EH (cell line): ENCODE measurements at places on chromosomes 12 and 14.
A peak's percentile ranks its signal among the peaks of the same experiment; 100 is the strongest.

- DNase-seq = peak; percentile 14
Measured at GRCh38 chr12:26744697-26745440, 88.1 kb downstream of the ITPR2 start.

DNA sequence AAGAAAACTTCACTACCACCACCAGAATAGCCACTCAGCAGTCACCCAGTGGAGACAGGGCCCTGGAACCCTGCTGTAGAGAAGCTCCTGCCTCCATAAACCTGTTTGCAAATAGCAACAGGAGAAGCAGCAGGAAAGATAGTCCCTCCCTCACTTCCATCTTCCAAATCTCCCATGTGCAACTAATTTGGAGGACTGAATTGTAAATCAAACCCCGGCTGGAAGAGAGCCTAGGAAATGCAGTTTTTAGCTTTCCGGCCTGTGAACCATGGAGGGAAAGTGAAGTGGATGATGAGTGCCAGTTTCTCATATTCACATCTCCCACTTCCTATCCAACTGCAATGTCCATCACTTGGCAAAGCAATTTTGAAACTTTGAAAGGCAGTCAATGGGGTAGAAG, 167.2 kb upstream of the FRMD6 start:
- no peak for DNase-seq

- peak; percentile 33 for DNase-seq
Measured at GRCh38 chr14:86654558-86655184, 1124.7 kb downstream of the FLRT2 start.

DNA sequence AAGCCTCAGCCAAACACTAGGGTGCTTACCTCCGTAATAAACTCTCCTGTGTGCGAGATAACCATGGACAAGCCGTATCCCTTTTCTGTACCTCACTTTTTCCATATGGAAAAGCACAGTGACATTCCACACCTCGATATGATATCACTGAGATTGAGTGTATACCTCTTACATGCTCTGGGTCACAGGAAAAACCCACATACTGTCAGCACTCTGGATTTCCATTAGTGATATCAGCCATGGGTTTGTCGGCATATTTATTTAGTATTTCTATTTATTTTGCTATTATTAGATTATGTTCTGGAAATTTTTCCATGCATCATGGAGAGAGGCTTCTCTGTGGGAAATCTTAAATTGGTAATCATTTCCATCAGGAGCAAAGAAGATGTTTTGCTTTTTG, 28.0 kb upstream of the DAAM1 start:
- DNase-seq = no peak

DNA sequence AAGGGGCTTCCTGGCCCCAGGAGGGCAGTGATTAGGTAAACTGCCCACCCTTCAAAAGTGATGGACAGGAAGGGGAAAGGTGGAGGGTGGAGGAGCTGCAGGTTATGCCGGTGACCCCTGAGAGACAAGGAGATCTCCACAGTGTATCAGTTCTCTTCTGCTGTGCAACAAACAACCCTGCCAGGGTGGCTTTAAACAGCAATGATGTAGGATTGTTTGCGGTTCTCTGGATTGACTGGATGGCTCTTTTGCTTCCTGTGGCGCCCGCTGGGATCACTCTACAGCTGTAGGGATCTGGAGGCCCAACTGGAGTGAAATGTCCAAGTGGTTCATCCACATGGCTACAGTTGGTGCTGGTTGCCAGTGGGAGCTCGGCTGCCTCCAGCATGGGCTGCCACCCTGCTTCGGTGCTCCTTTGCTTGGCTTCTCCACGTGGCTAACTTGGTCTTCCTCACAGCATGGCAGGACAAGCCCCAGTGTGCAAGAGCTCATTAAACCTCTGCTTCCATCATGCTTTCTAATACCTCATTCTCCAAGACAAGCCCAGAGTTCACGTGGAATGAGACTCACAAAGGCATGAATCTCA, 8.6 kb upstream of the ANKRD9 start:
- no peak for DNase-seq

DNA sequence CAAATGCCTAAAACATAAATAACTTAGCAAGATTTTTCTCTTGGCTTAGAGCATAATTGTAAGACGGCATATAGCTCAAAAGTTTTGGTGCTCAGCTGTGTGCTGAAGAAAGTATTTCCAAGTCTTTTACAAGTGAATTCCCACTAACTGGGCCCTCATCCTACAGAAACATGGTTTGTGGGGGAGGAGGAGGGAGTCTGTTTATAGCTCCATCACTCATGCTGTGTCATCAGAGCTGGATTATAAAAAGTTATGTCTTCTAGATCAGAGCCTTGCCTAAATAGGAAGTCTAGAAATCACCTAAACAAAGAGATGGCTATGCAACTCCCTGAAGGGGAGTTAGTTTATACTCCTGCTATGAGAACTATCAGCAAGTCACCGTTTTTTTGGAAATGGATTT, 65.9 kb upstream of the OTOGL start:
- peak; percentile 91 for DNase-seq

GRCh38 chr12:91033251-91033650, 24.6 kb downstream of the KERA start:
- DNase-seq = no peak

DNA sequence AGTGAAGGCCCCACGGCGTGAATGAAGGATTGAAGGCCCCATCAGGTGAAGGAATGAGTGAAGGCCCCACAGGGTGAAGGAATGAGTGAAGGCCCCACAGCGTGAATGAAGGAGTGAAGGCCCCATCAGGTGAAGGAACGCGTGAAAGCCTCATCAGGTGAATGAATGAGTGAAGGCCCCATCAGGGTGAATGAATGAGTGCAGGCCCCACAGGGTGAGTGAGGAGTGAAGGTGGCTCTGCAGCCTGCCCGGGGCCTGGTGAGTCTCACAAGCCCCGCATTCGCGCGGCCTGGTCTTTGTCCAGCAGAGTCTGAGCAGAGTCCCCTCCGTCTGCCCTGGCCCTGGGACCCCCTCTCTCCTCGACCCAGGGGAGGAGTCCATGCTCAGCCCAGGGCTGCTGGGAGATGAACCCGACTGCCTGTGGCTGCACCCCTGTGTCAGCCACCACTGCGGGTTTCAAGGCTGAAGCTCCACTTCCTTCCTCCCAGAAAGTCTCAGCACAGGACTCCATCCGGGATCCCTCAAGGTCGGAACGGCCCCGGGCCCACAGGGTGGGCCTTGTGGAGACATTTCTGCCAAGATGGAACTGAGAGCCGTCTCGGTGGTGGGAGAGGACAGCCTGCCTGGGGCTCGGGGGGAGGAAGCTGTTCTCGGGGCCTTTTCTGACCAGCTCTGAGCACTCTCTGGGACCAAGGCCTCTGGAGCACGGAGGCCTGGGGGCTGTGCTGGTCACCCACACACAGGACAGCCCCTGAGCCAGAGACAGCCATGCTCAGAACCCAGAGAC, 37.4 kb upstream of the TMEM179 start:
- DNase-seq = no peak

DNA sequence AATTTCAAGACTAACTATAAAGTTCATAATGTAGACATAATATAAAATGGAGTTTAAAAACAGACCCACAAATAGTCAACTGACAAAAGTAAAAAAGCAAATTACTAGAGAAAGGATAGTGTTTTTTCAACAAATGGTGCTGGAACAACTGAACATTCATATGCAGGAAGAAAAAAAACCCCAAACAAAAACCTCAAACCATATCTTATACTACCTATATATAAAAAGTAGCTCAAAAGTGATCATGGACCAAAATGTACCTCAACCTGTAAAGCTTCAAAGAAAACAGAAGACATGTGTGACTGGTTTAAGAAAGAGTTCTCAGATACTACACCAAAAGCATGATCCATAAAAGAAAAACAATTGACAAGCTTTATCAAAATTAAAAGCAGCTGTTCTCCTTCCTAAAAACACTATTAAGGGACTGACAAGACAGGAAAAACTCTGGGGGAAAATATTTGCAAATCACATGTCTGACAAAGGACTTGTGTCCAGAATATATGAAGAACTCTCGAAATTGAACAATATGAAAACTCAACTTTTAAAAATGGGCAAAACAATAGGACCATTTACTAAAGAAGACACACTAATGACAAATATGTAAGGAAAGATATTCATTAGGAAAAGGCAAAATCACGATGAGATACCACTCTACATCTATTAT, 22.7 kb upstream of the ARID4A start:
- no peak for DNase-seq

DNA sequence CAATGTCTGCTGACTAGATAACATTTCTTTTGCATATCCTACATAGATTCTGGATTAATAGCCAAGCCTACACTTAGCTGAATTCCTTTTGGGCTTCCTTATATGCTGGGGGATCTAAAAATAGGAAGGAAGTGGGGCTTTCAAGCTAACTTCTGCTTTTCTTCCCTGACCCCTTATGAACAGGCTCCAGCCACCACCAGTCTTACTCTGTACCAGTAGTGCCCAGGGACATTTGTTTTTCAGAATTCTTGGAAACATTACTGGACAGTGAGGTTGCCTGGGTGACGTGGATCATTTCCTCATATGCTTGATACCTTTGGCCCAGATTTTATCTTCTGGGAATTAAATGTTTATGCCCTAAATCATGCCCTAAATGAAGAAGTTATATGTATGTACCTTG, 55.9 kb upstream of the SRRM4 start:
- DNase-seq = no peak

DNA sequence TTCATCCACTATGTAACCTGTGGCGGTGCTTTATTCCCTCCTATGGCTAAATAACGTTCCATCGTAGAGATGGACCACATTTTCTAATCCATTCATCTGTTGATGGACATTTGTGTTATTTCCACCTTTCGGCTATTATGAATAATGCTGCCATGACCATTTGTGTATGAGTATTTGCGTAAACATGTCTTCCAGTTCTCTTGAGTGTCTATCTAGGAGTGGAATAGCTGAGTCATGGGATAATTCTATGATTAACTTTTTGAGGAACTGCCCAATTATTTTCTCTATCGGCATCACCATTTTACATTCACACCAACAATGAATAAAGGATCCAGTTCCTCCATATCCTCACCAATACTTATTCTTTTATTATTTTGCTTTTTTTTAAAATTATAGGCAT, 261.9 kb upstream of the SFSWAP start:
- no peak for DNase-seq

GRCh38 chr12:43151441-43151981, 400.5 kb downstream of the ADAMTS20 start:
- peak; percentile 74 for DNase-seq

DNA sequence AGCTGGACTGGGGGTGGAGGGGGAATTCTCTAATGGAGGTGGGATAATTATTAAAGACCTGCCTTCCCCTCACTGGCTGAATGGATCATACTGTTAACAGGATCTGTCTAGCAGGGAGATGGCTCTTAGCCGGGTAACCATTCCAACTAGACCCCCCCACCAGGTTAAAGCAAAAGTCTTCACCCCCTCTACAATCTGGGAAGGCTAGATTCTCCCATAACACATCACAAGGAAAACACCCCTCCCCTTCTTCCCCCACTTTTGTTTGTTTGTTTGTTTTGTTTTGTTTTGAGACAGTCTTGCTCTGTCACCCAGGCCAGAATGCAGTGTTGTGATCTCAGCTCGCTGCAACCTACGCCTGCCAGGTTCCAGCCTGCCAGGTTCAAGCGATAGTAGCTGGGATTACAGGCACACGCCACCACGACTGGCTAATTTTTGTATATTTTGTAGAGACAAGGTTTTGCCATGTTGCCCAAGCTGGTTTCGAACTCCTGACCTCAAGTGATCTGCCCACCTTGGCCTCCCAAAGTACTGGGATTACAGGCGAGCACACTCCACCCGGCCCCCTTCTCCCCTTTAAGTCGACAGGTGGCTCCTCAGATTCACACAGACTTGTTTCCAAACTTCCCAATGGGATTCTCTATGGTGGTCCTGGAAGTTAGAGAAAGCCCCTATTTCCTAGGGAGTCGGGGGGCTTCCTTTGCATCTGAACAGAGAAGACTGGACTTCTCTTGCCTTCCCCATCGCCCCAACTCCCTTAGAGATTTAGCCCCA, 3.5 kb upstream of the BAZ2A start:
- DNase-seq = no peak

- DNase-seq = no peak
Measured at GRCh38 chr12:90924406-90924805, 30.6 kb downstream of the CCER1 start.
